ENCODE measurements at places on chromosomes 3 and 15.
A peak's percentile ranks its signal among the peaks of the same experiment; 100 is the strongest.

DNA sequence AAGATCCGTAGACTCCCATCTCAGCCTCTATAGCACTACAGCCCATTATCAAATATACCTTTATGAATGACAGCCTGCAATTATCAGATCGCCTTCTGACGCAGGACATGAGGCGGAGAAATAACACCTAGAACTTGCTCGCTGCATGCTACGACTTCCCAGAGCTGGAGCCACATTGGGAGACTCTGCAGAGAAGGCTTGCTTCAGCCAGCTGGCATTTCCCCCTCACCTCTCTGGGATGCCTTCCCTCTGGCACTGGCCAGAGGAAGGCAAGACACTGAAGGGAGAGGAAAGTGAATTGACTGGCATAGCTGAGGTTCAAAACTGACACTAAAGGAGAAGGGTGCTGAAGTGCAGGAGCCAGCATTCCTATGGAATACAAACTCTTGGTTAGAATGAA, 131.7 kb downstream of the GABRB3 start:
- no peak for DNase-seq

DNA sequence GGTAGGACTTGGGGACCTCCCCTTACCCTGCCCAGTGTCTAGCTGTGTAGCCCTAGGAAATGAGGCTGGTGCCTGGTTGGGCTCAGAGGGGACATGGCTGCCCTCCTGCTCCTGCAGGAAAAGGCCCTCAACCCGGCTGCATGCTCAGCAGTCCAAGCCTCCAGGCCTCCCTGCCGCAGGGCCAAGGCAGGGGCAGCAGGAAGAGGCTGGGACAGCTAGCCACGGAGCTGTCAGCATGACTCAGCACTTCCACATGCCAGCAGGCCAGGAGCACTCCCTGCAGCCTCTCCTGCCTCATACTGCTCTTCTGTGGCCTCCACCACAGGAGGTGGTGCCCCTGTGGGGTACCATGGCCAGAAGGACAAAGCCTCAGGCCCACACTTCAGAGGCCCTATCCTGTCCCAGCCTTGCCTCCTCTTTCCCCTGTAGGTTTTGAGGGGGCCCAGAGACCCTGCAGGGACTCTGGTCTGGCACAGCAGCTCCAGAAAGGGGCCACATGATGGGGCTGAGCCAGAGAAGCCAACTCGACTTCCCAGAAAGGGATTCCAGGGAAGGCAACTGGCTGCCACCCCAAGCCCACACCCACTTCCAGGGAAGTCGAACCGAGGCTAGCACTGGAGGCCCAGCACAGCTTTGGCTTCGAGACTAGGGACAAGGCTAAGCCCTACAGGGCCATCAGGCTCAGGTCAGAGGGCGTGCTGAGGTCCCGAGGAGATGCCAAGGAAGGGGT, 19.5 kb downstream of the TKT start:
- no peak for DNase-seq

DNA sequence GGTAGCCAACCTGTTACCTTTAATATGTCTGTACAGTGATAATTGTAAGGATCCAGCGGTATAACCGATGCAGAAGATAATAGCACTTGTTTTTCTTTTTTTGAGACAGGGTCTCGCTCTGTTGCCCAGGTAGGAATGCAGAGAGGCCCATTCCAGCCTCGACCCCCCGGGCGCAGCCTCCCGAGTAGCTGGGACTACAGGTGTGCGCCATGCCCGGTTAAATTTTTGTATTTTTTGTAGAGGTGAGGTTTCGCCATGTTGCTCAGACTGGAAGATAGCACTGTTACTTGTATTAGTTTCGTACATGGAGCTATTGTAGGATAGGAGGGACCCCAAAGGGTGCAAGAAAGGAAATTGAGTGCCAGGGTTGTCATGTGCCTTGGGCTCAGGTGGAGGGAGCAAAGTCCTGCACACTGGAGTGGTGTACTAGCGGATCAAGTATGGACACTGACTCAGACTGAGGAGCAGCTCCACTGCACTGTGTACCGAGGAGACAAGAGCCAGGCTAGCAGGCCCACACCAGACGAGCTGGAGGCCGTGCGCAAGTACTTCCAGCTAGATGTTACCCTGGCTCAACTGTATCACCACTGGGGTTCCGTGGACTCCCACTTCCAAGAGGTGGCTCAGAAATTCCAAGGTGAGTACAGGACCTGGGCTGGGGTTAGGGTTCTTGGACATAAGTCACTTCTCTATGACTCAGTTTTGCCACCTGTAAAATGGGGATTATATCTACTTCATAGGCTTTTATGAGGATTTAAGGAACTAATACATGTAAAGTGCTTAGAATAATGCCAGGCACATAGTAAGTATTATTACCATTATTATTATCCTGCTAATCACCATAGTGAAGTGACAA, 1.0 kb downstream of the OGG1 start:
- DNase-seq, result peak; percentile 58

- no peak for DNase-seq
Observed at GRCh38 chr3:141529256-141529655, 42.4 kb downstream of the RASA2 start.

DNA sequence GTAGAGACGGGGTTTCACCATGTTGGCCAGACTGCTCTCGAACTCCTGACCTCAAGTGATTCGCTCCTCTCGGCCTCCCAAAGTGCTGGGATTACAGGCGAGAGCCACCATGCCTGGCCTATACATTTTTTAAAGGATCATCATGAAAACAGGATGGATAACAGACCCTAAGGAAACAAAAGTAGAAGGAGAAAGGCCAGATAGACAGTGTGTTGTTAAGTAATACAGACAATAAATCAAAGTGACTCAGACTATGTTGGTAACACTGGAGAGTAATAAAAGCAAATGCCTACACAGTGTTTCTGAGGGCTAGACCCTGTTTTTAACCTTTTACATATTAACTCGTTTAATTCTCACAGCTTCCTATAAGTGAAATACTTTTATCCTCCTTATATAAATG, 133.8 kb upstream of the MCTP2 start:
- DNase-seq, result no peak

DNA sequence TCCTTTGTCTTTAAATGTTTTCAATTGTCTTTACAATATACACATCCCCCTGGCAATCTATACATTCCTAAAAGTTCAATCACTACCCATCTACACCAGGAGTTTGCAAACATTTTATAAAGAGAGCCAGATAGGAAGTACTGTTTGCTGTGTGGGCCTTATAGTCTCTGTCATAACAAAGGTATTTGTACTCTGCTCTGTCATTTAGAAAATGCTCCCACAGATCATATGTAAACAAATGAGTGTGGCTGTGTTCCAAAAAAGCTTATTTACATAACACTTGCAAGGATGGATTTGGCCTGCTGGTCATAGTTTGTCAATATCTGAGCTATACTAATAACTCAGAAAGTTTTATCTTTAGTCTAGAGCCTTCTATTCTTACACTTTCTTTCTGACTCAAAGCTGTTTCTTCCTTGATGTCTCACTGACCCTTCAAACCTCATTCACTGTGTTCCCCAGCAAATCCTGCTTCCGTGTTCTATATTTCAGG, 511.9 kb downstream of the GBE1 start:
- DNase-seq, result peak; percentile 34

DNA sequence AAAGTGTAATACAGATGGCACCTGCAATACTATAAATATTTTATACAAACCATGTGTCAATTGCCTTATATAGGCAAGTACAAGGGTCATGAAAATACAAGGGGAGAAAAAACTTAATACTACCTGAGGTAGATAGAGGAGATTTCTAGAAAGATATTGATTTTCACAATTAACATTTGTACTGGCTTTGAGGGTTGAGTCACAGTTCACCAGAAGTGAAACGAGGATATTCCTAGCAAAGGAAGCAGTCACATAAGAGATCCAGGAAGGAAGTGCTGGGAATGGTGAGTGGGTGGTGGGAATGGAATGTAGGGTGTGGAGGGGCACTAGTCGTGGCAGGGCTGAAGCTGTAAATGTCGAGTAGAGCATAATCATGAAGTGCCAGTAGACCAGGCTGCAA, 108.7 kb downstream of the P2RY1 start:
- DNase-seq, result no peak

DNA sequence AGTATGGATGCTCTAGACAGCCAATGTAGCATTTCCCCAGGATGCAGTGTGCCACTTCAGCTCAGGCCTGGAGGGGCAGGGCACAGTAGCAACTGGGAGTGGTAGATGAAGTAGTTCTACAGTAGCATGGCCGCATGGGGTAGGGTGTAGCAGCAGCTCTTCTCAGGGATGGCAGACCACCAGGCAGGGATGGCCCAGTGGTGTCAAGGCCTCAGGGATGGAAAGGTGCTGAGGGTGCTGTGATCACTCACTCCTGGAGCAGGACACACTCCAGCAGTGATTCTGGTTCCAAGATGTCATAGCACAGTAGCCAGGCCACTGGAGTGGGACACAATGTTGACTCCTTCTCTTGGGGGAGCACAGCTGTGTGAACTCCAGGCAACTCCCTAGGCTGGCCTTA, 210.9 kb upstream of the LYSMD4 start:
- DNase-seq, result no peak

- no peak for DNase-seq
Observed at GRCh38 chr15:90043530-90044010, 42.4 kb downstream of the ZNF710 start.

DNA sequence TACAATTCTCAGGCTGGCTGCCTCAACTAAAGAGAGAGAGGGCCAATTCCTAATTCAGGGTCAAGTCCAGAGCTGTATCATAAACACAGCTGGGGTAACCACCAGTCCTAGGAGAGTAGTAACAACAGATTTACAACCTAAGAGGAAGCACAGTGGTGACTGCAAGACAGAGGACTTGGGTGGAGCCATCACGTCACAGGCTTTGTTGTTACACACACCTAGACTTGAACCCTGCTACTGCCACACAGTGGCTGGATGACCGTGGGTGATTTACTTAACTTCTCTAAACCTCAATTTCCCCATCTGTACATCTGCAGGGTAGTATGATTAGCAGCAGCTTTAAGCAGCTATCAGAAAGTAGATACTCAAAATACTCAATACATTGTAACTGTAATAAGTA, 78.6 kb downstream of the MYLK start:
- DNase-seq, result no peak

GRCh38 chr3:194164861-194165260, 28.9 kb downstream of the HES1 start:
- DNase-seq, result no peak

- no peak for DNase-seq
Observed at GRCh38 chr3:57758686-57759085, 2.6 kb downstream of the SLMAP start.

DNA sequence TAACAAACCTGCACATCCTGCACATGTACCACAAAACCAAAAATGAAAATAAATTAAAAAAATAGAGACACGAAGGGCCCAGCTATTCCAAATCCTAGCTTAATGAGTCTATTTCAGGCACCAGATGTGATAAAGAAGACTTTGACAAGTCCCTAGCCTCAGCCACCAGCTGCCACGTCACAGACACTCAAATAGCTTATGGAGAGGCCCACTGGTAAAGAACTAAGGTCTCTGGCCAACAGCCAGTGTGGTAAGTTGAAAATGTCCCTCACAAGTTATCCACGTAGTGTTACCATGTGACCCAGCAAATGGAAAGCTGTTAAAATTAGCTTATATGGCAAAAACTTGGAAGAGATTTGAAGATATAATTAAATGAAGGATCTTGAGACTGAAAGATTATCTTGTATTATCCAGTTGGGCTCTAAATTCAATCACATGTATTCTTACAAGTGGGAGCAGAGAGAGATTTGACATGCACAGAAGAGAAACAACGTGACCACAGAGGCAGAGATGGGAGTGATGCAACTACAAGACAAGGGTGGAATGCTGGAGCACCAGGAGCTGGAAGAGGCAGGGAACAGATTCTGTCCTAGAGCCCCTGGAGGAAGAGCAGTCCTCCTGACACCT, 10.9 kb downstream of the ACSBG1 start:
- no peak for DNase-seq

DNA sequence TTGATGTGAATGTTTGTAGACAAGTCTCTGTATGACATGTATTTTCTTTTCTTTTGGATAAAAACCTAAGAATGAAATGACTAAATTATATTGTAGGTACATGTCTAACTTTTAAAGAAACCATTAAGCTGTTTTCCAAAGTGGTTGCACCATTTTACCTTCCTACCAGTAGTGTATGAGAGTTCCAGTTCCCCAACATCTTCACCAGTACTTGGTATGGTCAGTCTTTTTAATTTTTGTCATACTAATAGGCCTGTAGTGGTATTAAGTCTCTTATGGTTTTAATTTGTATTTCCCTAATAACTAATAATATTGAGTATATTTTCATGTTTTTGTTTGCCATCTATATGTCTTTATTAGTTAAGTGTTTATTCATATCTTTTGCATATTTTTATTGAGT, 244.0 kb upstream of the LRRFIP2 start:
- DNase-seq, result no peak

DNA sequence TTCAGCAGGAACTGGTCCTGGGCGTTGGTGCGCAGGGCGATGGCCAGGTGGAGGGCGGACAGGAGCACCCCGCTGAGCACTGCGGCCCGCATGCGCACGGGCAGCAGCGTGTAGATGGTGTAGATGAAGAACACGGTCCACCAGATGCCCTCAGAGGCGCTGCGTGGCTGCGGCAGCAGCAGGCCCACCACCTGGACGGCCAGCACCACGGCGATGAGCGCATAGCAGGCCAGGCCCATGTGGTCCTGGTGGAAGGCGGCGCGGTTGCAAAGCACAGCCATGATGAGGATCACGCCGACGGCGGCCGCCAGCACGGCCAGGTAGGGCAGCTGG, 1.5 kb downstream of the ADCY5 start:
- no peak for DNase-seq

- DNase-seq, result no peak
Observed at GRCh38 chr3:52439426-52440248, 5.3 kb downstream of the SEMA3G start.

DNA sequence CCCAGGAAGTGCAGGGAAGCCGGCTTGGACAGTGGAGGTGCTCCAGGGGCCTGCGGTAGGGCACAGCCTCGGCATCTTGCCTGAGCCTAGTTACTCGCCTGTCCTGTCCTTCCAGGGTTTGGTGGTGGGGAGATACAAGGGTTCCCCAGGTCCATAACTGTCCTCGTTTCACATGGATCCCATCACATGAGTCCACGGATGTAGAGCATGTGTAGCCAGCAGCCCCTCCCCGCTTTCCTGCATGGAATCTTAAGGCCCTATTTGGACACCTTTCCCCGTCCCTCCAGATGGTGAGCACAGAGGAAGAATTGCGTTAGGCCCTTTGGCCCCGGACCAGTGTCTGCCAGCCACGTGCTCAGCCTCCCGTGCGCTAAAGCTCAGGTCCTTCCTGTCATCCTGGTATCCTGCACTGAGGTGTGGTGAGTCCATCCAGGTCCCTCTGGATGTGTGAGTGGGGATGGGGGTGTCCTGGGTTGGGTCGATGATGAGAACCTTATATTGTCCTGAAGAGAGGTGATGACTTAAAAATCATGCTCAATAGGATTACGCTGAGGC, 230.4 kb downstream of the SNRPN start:
- no peak for DNase-seq

DNA sequence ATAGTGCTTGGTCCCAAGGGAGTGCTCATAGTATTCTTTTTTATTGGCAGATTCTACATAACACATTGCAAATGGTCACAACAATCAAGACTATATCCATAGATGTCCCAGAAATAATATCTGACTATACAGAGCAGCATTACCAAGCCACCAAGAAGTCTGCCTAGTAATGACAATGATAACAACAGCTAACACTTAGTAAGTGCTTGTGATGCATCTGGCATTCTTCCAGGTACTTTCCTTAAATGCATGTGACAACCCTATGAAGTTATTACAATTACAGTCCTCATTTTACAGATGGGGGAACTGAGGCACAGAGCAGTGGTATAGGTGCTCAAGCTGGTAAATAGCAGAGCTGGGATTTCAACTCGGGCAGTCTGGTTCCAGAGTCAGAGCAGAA, 49.6 kb upstream of the ICE2 start:
- no peak for DNase-seq
